ENCODE measurements at places on chromosomes 11 and 22.

- DNase-seq = no peak
Observed at GRCh38 chr22:17808693-17809403, 34.6 kb upstream of the BID start.

- peak; percentile 79 for DNase-seq
Observed at GRCh38 chr22:29079218-29079901, 6.5 kb downstream of the KREMEN1 start.

- DNase-seq = no peak
Observed at GRCh38 chr11:11782532-11783110, 59.2 kb upstream of the USP47 start.

GRCh38 chr22:47098121-47098520 is 335.7 kb downstream of the TBC1D22A start:
- no peak for DNase-seq

DNA sequence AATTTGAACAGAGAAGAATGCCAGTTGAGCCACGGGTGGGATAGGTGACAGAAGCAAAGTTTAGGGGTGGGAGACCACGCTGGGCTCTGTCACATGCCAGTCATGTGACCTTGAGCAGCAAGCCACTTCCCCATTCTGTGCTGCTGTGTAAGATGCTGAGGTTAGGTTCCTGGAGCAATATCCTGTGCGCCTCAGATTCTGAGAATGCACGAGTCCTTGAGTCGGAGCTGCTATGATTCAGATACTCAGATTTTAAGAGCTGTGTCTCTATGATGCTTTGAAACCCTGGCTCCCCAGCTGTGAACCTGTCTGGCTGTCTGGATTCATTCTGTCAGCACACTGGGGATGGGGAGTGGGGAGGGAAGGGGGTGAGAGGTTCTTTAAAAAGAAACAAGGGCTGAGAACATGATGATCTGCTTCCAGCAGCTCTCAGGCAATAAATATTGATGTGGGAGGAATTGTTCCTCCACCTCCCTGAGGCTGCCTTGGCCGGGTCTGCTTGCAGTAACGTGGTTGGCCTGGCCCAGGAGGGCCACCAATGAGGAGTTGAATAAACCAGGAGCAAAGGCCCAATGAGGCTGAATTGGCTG is 24.0 kb downstream of the SLCO2B1 start:
- DNase-seq = no peak

- DNase-seq = no peak
Observed at GRCh38 chr11:66546368-66546965, at the start of gene ACTN3. TSS of gene ACTN3 (plus strand) at chr11:66546903. CDS start at chr11:66546938, 35 bp downstream.

GRCh38 chr11:45185228-45185729 is 38.8 kb downstream of the PRDM11 start:
- no peak for DNase-seq

- no peak for DNase-seq
Observed at GRCh38 chr22:41308054-41308453, 6.7 kb downstream of the ZC3H7B start.

DNA sequence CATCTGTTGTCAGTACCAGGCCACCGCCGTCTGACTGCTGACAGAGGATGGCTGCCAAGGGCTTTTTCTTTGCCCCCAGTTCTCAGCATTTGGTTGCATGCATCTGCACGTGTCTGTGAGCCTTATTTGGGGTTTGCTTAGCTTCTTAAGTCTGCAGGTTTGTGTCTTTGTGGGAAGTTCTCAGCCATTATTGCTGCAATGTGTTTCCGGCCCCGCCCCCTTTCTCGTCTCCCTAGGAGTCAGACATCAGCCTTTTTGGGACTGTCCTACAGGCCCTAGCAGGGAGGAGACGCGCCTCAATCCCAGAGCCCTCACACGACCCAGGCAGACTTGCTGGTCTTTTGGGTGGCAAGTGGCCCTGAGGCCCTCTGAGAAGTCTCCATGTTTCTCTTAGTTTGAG is 8.0 kb downstream of the MOB2 start:
- DNase-seq = no peak

- DNase-seq = no peak
Observed at GRCh38 chr11:128463979-128464378, 123.4 kb downstream of the ETS1 start.

DNA sequence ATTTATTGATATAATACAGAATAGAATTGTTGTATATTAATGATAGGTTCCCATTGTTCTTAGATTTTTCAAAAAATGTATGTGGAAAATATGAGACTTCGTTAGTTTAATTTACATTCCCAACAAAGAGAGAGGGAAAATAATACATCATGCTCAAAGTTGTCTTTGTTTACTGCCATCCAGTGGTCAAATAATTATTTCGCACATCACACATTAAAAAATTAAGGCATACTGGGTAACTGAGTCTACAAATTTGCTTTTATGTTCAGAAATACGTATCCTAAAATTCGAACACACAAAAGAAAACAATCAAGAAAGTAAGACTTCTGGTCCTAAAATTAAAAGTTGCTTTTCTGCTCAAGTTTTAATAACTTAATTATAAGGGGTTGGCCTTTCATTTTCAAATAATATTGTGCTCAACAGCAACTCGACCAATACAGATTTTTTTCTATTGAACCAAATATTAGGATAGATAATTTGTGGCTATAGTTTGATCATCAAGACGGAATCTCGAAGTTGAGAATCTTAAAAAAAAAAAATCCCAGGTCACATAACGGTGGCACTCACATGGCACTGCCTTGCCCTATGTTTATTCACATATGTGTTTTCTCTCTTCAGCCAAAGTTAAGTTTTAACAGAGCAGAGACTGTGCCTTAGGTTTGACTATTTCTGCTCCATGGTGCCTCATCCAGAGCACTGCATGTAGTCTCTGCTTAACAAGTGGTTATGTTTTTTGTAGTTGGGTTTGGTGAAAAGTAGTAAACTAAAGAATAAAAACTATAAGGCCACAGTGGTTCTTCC is 12.3 kb downstream of the PDGFD start:
- DNase-seq = no peak

DNA sequence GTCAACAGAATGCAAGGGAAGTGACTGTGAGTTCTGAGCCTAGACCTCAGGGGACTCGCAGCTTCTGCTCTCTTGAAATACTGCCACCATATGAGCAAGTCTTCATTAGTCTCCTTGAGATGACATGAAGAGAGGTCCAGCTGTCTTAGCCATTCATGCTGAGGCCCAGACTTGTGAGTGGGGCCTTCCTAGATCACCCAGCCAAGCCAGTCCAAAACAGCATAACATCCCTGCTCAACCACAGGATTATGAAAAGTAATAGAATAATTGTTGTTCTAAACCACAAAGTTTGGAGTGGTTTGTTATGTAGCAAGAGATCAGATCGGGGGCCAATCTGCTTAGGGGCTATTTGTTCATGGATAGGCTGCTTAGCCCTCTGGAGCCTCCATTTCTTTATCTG is 54.9 kb upstream of the HTATIP2 start:
- DNase-seq = no peak

DNA sequence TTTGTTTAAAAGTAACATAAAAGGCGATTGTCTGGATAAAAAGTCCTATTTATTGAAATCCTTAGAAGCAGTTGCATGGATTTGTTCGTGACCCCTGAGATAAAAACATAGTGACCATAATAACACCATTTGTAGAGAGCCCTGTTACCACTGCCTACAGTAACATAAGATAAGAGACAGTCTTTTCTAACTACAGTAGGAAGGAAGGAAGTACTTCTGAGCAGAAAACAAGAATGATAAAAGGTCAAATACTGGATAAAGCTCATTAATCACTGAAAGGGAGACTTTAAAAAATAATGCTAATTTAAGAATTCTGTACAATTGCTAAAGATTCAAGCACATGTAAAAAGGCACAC is 47.1 kb upstream of the SOX6 start:
- DNase-seq = no peak
